ENCODE measurements at places on chromosomes 5 and 9.

GRCh38 chr9:113267911-113268566 is 7.3 kb downstream of the CDC26 start:
- DNase-seq = no peak

DNA sequence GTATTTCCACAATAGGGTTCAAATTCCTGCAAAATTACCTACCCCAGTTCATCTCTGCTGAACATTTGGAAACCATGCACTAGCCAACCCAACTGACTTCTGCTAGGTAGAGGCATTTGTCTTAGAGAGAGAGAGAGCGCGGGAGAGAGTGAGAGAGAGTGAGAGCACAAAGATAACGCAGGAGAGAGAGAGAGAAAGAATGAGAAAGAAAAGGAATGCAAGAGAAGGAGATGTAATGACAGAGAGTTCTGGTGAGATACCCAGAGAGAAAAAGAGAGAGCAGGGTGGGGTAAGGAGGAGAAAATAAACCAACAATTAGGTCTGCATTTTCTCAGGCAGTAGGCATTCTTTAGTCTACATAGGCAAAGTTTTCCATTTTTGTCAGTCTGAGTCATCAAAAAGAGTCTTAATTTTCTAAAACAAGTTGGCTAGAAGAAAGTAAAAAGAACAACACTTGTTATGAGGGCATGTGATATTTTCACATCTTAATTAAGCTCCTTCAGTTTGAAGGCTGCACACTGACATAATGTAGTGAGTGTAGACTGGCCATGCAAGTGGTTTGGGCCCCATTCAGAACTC is 98.2 kb downstream of the MAP1B start:
- no peak for DNase-seq

- no peak for DNase-seq
These were observed 6.9 kb downstream of the TSC1 start for GRCh38 chr9:132937463-132937901.

GRCh38 chr9:23537192-23538066 is 288.6 kb downstream of the ELAVL2 start:
- no peak for DNase-seq

DNA sequence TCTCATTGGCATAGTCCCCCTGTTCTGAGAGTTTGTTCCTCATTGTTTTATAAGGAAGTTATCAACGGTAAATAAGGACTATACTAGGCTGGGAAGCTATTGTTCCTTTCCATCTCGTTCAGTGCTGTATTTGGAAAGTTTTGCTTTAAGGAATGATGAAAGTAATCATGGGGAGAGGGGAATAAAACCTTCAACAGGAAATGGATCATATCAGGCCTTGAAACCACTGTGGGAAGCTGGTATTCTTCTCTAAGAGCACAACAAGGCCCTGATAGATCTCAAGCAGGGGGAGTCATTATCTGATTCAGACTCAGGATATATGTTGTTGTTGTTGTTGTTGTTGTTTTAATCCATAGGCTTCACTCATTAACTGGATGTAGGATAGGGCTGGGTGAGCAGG is 474.5 kb downstream of the ENC1 start:
- DNase-seq = no peak

DNA sequence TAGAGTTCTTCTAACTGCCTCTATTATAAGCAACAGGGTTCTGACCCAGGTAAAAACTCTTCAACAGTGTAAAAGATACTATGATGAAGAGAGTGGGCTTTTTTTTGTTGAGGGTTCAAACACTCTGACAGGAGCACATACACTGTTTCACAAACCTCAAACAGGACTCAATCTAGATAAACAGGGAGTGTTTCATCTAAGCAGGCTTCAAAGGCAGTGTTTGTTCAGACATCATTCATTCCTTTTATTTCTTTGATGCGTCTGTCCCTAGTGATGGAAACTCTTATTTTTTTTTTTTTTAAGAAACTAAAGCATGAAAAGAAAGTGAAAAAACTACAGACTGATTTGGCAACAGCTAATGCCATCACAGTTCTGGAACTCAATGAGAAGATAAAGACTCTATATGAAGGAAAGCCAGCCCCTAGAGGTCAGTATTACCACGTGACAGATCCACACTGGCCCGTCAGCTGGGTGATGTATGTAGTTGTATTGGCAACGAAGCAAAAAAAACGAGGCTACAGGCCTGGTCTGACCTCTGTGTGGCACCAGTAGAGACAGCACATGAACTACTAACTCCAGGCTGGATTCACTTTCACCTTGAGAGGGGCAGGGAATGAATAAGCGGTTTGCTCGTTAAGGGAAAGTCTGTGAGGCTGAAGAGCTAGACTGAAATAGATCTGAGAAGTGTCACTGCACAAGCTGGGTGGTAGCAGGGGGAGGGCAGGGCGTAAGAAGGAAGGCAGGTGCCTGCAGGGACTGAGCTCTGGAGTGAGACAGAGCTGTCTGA is 172.2 kb downstream of the CCDC192 start:
- DNase-seq = no peak

- no peak for DNase-seq
These were observed 424 bp downstream of the HAND1 start for GRCh38 chr5:154477382-154478223.

- no peak for DNase-seq
These were observed 222.3 kb downstream of the FBXL7 start for GRCh38 chr5:15722305-15722704.

GRCh38 chr9:114898741-114899140 is 31.6 kb downstream of the TNFSF8 start:
- no peak for DNase-seq

DNA sequence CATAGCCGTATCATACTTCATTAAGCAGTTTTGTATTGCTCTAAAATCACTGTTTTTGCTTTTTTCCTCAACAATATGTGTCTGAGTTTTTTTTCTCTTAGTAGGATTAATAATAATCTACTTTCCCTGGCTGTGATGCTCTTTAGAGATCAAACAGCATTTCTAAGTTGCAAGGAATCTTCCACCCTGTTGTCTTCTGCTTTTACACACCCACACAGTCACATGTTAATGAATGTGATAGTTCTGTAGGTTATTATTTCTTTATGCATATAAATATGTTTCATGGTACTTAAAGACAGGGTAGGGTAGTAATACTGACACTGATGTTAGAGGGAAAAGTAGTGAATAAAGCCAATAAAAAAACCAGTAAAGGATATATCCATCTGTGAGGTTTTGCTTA is 29.3 kb downstream of the SLC44A1 start:
- DNase-seq = no peak

- DNase-seq = no peak
These were observed 42.1 kb downstream of the SARDH start for GRCh38 chr9:133696071-133696472.

DNA sequence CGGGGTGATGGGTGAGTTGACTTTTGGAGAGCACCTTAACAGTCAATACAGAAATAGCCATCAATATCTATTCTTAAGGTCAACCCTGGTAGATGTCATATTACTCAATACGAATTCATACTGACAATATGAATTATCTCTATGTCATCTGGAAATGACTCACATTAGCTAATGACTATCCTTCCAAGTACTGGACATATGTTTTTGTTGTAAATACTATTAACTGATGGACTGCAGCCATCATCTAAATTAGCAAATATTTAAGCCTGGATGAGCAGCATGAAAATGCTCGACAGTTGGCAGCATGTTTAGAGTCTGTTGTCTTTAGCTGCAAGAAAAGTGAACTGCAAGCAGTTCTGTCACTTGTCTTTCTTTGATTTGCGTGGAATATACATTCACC is 19.6 kb upstream of the ISOC1 start:
- DNase-seq = no peak

- DNase-seq = peak; percentile 56
These were observed 585.3 kb downstream of the EBF1 start for GRCh38 chr5:158514319-158514985.

- no peak for DNase-seq
These were observed 76.8 kb downstream of the TTLL11 start for GRCh38 chr9:122016309-122016708.

- DNase-seq = no peak
These were observed 49.2 kb downstream of the ITGA2 start for GRCh38 chr5:53038196-53038847.

DNA sequence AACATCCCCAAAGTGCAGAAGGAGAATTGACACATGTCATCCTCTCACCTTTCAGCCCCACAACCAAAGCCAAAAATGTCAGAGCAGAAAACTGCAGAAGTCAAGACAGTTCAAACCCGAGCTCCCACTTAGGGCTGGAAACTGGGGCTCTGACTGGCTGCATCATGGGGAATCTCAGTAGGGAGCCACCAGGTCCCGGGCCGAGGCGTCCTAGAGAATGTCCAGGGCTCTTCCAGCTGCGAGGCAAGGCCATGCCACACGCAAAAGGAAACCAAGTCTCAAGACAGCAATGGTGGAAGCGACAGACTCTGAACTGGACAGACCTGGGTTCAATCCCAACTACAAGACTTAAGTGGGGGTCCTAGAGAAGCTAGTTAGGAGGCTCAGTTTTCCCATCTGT is 13.8 kb downstream of the SH3PXD2B start:
- no peak for DNase-seq

DNA sequence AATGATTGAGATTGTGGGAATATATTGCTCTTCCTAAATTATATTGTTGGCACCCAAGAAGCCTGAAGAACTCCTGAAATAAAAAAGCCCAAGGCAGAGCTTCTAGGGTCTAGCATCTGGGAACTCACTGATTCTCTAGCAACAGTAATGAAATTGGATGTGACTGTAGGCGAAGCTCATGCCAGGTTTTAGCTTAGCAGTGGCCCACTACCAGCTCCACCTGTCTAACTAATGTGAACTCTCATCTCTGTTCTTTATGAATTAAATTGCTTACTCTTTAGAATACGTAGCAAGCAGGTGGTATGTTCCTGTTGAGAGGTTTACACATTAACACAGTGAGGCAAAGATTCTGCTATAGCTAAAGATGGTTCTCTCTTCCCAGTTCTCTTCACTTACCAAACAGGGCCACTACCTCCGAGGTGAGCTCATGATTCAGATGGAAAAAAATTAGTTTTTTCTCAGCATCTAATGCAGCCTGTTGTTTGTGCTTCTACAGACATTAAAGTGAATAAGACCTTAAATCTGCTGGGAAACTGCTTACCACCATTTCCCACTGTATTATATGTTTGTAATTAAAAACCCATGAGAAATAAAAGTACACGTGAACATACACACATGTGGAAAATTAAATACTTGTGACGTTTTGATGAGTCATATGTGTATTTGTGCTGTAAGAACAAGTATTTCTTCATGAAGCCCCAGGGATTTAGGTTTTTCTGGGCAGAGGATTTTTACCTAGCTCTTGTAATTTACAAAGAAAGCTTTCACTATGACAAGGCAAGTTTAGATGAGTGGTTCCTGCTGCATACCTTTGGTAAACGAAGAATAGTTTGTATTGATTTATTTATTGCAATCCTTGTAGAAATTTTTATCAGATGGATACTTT is 360.1 kb downstream of the KDM4C start:
- DNase-seq = peak; percentile 15

DNA sequence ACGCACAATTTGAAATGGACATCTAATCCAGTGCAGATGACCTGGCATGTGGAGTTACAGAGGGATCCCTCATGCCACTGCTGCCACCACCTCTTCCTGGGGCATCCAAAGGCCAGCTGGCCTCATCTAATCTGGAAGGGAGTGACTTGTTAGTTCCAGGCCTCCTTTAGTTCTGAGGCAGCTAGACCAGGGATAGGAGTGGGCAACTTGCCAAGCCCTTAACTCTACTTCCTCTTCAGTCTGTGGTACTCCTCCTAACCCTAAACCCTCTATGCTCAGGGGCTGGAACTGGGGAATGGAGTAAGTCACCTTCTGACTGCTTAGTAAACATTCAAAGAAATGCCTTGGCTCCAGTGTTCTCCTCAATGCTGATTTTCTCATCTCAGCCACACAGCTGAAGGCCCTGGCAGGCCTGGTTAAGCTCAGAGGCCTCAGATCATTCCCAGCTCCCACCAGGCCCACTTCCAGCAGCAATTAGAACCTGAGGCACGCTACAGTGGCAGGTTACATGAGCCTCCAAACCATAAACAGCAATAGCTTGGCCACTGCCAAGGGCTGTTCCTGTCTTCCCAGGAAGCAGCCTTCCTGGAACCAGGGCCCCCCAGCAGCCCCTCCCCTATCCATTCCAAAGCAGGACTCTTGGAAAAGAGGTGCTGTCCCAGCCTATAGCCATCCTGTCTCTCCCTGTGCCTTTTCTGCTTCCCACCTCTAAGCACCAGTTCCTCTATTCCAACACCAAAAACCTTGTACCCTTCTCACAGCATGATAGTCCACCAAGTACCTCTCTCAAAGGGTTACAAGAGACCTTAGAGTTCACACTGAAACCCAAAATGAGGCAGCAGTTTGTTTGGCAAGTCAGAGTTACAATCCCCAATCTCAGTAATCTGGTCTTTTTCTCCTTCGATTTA is 2.0 kb downstream of the EIF4EBP3 start:
- no peak for DNase-seq

- DNase-seq = no peak
These were observed 78.4 kb downstream of the LRSAM1 start for GRCh38 chr9:127529671-127530070.

Measured in GM04503 (cell line).